Omental fat pad (tissue), 4 donors: ENCODE measurements at places on chromosomes 16 and 17.

- DNase-seq, result no peak
Measured at GRCh38 chr17:78142119-78142861, 3.9 kb upstream of the C17orf99 start.

- no peak for DNase-seq
Measured at GRCh38 chr16:89330177-89330856, 112.8 kb downstream of the ZNF778 start.

GRCh38 chr17:19274893-19275292, 37.7 kb downstream of the EPN2 start:
- no peak for DNase-seq

DNA sequence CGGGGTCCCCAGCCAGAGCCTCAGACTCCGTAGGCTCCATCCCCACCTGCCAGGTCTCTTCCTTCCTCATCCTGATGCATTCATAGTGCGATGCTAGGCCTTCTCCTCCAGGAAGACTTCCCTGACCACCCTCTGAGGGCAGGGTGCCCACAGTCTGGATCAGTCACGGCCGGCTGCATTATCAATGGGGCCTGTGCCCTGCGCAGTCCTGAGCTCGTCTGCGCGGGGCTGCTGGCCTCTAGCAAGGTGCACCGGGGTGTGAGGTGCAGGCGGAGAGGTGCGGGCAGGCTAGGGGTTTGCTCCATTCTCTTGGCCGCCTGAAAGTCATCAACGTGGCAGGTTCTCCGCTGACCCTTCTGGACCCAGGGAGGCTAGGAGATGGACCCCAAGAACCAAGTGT, 56.9 kb upstream of the ACSF3 start:
- no peak for DNase-seq

- no peak for DNase-seq
Measured at GRCh38 chr17:76246080-76247066, 6.1 kb upstream of the RNF157 start.

- no peak for DNase-seq
Measured at GRCh38 chr17:67090341-67090740, 46.0 kb downstream of the CACNG1 start.

- DNase-seq, result no peak
Measured at GRCh38 chr17:9472094-9472493, 103.5 kb downstream of the STX8 start.

GRCh38 chr16:26273607-26274006, 581.8 kb downstream of the HS3ST4 start:
- no peak for DNase-seq

DNA sequence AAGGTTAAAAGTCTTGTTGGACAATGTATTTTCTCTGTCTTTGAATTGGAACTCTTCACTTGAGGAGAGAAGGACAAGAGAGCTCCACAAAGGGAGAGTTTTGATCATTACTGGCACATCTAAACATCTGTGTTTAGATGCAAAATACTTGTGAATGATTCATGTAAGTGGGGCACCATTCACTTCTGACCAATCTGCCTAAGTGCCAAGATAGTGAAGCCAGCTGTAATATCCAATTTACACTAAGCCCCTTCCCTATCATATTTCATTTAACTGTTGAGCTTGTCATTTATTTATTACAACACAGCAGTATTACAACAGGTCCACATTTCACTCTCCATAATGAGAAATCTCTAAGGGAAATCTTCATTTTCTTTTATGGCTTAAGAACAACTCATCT, 832.3 kb upstream of the GOT2 start:
- DNase-seq, result no peak

- DNase-seq, result no peak
Measured at GRCh38 chr16:70612931-70613330, 33.4 kb upstream of the IL34 start.

DNA sequence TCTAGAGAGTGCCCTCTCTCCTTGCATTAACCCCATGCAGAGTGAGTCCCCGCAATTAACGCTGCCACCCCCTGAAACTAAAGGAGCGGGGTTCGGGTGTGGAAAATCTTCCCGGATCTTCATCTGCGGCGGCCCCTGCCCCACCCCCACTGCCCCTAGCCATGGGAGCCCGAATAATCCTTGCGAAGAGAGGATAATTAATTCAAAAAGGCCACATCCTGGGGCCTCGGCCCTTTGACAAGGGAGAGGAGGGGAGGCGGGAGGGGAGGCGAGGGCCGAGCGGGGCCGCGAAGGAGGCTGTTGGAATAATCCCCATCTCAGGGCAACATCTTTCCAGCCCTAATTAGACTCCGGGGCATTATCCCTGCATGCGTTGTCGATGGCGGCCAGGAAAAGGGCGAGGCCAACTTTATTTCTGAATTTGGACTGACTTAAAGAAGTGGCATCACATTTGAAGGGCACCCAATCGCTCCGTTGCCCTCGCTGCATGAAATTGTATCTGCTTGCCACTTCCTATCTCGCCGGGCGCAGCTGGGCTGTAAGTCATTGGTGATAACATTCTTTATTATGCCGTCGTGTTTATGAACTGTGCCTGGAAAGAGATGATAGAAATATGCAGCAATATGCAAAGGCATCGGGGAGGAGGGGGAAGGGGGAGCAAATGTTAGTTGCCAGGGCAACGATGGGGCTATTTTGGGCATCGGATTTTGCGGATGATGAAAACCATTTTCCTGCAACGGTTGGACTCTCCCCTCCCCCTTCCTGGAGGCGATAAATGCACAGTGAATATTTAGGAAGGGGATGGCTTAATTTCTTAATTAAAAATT, 387.1 kb upstream of the TNRC6C start:
- no peak for DNase-seq

DNA sequence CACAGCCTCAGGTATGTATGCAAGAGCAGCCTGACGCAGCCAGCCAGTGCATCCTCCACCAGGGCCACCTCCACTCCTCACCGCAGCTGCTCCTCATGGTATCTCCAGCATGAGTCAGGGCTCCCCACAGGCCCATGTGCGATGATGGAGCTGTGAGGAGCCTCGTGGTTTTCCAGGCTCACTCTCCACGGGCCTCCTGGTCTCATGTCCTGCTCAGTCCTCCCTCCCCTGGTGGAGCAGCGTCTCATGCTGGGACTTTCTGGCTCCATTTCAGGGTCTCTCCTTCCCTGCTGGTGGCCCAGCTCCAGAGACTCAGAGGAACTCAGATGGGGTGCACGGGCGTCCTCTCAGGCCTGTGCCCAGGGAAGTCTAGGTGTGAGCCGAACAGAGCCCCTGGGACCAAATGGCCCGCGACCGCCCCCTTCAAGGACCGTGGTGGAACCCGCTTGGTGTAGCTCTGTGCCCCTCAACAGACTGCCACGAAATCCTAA, 70.4 kb downstream of the METRNL start:
- DNase-seq, result no peak

DNA sequence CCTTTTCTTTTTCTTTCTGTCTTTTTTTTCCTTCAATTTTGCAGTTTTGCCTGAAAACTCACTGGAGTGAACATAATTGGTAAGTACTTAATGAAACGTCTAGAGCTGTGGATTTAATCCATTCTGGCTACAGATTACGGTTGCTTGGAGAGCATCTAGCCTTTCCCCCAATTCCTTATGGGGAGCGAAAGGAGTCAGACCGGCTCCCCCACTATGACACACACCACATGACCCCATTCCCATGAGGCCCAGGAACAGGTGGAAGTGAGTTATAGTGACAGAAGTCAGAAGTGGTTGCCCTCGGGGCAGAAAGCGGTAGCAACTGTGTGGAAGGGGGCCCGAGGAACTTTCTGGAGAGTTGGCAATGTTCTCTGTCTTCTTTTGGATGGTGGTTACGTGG, 41.2 kb downstream of the EMP2 start:
- no peak for DNase-seq

GRCh38 chr16:29911676-29912010, 11.4 kb downstream of the ASPHD1 start:
- no peak for DNase-seq

DNA sequence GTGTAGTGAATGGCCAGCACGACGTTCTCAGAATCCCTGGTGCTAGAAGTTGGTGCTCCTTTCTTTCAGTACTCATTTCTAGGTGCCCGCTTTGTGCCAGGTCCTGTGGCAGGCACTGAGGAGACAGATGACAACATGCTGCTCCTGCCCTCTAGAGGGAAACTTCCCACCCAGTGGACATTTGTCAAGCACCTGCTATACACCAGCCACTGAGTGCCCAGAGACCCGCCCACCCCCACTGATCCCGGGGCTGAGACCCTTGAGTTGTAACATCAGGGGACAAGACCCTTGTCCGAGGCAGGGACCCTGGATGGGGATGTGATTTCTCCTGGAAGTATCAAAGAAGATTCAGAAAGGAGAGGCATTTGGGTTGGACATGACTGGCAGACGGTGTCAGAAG, 25.1 kb downstream of the UNC13D start:
- DNase-seq, result no peak

DNA sequence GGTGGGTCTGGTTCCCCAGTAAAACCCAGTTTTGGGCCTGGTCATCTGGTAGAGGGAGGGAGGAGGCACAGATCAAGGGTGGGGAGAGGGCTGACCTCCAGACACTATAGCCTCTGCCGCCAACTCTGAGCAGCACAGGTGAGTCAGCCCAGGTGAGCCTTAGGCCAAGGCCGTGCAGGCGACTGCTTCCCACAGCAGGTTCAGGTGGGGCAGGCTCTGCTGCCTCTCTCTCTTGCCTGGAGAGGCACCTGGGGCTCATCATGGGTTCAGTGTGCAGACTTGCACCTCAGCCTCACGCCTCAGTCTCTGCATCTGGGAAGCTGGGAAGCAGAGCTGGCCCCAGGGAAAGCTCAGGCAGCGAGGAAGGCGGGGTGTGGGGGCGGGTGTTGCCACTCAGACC, 37.8 kb upstream of the IL34 start:
- no peak for DNase-seq

DNA sequence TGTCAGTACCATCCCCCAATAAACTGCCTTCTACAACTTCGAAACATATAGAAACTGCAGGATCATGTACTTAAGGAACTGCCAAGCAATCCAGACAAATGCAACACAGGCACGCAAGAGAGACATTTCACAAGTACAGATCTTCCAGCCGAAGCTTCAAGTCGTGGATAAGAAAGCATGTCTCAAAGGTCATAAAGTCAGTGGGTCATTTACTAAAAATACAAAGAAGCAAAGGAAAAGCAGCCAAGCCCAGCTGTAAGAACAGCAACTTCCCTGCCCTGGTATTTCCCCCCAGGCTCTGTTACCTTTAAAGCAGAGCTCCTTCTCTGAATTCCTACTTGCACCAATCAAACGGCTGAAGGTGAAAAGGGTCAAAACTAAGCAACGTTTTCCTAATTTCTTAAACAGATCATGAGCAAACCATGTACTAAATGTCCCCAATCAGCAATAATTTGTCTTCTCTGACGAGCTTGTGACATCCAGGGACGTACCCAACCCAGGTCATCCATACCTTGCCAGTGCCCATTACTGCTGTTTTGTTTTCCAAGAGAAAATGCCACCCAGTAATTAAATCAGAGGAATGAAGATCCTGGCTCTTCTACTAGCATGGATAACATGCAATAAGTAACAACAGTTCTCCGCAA, 1.7 kb downstream of the AKTIP start:
- DNase-seq, result no peak

GRCh38 chr16:77840673-77841501, 52.5 kb downstream of the VAT1L start:
- no peak for DNase-seq

GRCh38 chr17:56596691-56597494, 3.4 kb downstream of the NOG start:
- DNase-seq, result no peak

- DNase-seq, result no peak
Measured at GRCh38 chr17:38415250-38416194, 12.7 kb upstream of the ARHGAP23 start.

DNA sequence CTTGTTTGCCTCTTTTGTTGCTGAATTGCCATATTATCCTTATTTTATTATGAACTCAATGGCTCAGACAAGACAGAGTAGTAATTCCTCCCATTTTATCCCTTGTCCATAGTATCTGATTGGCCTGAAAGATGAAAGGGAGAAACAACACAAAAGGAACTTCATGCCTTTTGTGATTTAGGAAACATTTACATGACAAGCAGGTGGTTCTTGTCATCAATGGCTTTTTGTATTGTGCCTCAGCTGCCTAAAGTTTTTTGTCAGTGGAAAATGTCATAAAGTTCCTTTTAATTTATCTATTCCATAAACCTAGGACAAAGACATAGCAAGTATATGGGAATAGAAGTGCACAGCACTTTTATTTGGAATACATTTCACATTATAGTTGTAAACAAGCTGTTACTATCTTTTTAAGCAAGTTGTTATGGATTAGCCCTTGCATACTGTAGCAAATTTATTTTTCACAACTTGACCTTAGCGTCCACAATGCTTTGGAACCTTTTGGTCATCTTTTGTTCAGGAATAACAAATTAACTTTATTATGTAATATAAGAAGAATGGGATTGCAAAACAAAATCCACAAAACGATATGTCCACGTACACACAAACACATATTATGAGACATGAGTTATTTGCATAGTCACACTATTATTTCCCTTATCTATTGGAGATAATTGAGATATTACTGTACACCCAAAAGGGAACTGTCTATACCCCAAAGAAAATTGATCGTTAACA, 12.4 kb upstream of the MPHOSPH6 start:
- DNase-seq, result no peak

GRCh38 chr17:9644910-9645751, at the start of gene USP43:
Gene USP43, plus strand, starts transcription at chr17:9645517. Its CDS starts 116 bp downstream, at chr17:9645633.
- DNase-seq, result no peak

GRCh38 chr17:66670206-66670605, 164.7 kb upstream of the CACNG5 start:
- no peak for DNase-seq

GRCh38 chr17:49452201-49452600, 37.5 kb upstream of the PHB1 start:
- DNase-seq, result no peak

DNA sequence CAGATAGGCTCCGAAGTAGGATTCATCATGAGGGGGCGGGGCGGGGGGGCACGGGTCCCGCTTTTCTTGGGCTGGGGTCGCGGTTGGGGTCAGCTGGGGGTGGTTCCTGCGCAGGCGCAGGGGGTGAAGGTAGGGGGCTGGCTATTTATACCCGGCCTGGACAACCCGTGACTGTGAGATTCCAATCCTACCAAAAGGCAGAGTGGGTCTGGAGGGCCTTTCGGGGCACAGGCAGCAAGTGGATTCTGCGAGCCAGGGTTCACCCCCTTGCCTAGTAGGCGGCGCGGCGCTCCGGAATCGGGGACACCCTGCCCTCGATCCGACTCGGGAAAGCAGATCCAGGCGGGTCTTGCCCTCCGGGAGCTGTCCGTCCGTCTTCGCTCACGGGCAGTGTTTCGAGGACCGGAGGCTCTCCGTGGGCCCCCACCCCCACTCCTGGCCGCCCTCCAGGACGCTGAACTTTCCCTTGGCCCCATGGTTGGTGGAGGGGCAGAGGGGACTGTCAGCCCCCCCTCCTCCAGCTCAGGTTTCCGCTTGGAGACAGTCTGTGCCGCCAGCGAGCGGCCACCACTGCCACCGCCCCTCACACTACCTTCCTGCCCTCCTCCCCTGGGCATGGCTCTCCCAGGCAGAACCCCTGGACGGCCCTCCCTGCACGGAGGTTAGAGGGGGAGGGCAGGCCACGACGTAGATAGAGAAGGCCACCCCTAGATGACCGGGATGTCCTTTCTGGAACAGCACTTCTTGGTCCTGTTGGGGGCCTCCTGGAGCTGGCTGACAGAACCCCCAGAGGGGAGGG, 634 bp downstream of the SLC2A4 start:
- no peak for DNase-seq

- no peak for DNase-seq
Measured at GRCh38 chr17:64158831-64159590, 29.1 kb upstream of the ERN1 start.
